Thoracic aorta (tissue), 2 donors: ENCODE measurements at places on chromosomes 7 and 10. TPM values are rescaled to one million over a fixed set of nuclear protein-coding genes. Genes with fewer than 3 reads are reported as not detected.

- no peak for DNase-seq
- no peaks in the 10 kb centered on the region for H3K36me3 ChIP-seq
- H3K4me1 ChIP-seq: peaks cover 11% of the 10 kb centered on the region
- no peaks in the 10 kb centered on the region for H3K27me3 ChIP-seq
- no peak overlapping the region for H3K4me3 ChIP-seq
These were observed 171.2 kb downstream of the SUGCT start for GRCh38 chr7:40306025-40306424.

THSD7A gene
- total RNA-seq: 6.1 TPM

DNA sequence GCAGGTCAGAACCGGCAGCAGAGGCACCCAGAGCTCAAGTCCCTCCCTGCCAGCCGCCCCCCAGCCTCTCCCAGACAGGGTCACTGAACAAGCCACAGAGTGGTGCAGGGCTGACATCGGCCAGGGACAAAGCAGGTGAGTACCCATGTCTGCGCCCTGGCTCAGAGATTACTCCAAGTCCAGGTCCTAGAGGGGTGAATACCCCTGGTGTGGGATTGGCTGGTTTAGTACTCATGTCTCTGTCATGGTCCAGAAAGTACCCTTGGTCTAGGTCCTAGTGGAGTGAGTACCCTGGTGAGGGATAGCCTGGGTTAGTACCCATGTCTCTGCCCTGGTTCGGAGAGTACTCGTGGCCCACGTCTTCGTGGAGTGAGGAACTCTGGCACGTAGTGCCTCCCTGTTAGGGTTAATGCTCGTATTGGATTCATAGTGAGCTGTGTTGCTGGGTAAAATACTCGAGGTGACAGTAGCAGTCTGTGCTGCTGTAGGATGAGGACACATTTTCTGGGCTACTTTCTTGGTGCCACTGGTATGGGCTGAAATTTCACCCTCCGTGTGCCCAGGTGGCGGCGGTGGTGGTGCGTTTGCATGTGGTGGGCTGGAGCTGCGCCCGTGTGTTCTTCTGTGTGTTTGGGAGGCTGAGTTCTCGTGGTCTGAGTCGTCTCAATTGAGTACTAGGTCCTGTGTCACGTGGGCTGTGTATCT lies 25.5 kb upstream of the KNDC1 start:
- no peaks in the 10 kb centered on the region for H3K36me3 ChIP-seq
- H3K27me3 ChIP-seq: no peaks in the 10 kb centered on the region
- H3K4me1 ChIP-seq: no peaks in the 10 kb centered on the region
- H3K4me3 ChIP-seq: no peak overlapping the region
- no peak for DNase-seq

- no peak overlapping the region for H3K4me3 ChIP-seq
- no peaks in the 10 kb centered on the region for H3K36me3 ChIP-seq
- H3K27me3 ChIP-seq: no peaks in the 10 kb centered on the region
- H3K27ac ChIP-seq: no peak overlapping the region
- no peak for DNase-seq
- no peaks in the 10 kb centered on the region for H3K4me1 ChIP-seq
These were observed 194.2 kb upstream of the SVIL start for GRCh38 chr10:29828956-29829355.

DNA sequence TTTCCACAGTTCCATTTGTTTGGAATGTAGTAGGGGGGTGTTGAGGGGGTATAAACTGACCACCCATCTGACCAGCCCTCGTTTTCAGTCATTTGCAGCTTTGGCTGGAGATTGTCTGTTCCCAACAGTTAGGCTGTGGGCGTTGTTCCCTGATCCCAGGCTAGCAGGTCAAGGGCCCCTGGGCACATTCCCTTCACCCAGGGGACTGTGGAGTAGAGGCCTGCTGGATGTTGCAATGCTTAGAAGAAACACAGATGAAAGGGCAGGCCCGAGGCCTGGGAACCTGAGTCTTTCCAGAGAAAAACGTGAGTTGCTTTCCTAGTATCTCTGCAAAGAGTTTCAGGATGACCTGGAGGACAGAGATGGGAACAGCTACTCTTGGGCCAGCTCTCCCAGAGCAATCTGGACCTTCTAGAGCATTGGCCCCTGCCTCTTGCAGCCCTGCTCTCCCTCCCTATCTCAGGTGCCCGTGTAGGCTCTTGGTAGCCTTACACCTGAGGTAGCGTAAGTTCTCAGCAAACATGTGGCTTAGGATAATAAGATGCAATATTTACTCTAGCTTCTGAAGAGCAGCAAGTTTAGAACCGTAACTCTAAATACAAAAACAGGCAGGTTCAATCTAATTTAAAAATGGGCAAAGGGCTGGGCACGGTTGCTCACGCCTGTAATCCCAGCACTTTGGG lies 99.4 kb upstream of the EFCAB10 start:
- H3K36me3 ChIP-seq: no peaks in the 10 kb centered on the region
- H3K4me1 ChIP-seq: peaks cover 4% of the 10 kb centered on the region
- H3K27ac ChIP-seq: no peak overlapping the region

FAM221A gene
- 2.6 TPM for total RNA-seq

DNA sequence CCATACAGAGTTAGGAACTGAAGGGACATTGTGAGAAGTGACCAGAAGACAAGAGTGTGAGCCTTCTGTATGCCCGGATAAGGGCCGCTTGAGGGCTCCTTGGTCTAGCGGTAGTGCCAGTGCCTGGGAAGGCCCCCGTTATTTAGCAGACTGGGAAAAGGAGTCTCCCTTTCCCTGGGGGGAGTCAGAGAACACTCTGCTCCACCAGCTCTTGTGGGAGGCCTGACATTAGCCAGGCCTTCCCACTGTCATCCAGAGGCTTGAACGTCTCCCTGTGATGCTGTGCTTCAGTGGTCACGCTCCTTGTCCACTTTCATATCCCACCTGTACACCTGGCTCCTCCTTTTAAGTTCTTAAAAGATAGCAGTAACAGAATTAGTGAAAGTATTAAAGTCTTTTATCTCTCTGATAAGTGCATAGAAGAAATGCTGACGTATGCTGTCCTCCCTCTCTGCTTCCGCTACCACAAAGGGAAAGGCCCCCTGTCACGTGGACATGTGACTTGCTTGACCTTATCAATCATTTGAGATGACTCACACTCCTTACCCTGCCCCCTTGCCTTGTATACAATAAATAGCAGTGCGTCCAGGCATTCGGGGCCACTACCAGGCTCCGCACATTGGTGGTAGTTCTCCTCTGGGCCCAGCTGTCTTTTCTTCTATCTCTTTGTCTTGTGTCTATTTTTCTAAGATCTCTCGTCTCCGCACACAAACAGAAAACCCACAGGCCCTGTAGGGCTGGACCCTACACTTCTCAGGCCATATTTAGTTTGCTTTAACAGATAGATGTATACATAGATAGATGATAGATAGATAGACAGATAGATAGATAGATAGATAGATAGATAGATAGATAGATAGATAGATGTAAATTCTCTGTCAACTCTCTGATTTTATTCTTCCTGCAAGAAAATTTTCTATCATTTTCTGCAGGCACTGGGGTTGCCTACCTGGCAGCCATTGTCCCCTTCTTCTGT lies 131.5 kb upstream of the JCAD start:
- H3K36me3 ChIP-seq: no peaks in the 10 kb centered on the region
- no peak for DNase-seq
- H3K27ac ChIP-seq: no peak overlapping the region
- peaks cover 4% of the 10 kb centered on the region for H3K4me1 ChIP-seq

TFEC gene
- total RNA-seq: 8.4 TPM

GRCh38 chr10:126839094-126839761 lies 66.0 kb upstream of the DOCK1 start:
- H3K27ac ChIP-seq: no peak overlapping the region
- no peaks in the 10 kb centered on the region for H3K36me3 ChIP-seq
- no peak overlapping the region for H3K4me3 ChIP-seq
- H3K27me3 ChIP-seq: no peaks in the 10 kb centered on the region

- DNase-seq: no peak
- no peak overlapping the region for H3K27ac ChIP-seq
- no peaks in the 10 kb centered on the region for H3K4me1 ChIP-seq
- no peaks in the 10 kb centered on the region for H3K36me3 ChIP-seq
These were observed 116.6 kb downstream of the TMEM178B start for GRCh38 chr7:141190495-141190894.

KCNMA1 gene
- total RNA-seq: 188 TPM

DNA sequence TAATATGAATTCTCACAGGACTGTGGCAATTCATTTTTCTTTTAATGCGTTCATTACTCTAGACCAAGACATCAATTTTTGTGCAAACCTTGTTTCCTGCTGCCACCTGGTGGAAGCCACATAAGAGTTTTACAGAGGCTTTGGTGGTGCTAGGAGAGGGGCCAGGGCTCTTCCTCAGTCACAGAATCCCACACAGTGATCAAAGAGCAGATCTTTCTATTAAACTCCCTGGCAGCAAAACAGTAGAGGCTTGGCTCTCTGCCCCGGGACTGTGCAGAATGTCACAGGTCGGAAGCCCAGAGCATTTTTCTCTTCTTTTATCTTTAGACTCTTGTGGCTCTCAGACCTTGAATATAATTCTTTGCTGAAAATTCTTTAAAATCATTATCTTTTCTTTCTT lies 506.4 kb upstream of the C7orf33 start:
- no peak for DNase-seq
- no peaks in the 10 kb centered on the region for H3K4me1 ChIP-seq
- no peaks in the 10 kb centered on the region for H3K27me3 ChIP-seq
- H3K36me3 ChIP-seq: no peaks in the 10 kb centered on the region
- H3K27ac ChIP-seq: no peak overlapping the region
- peak overlapping the region; percentile 2 for H3K4me3 ChIP-seq

GRCh38 chr7:15625466-15625865 lies 61.0 kb downstream of the MEOX2 start:
- no peak for DNase-seq
- no peak overlapping the region for H3K27ac ChIP-seq
- no peak overlapping the region for H3K4me3 ChIP-seq
- no peaks in the 10 kb centered on the region for H3K4me1 ChIP-seq
- H3K27me3 ChIP-seq: no peaks in the 10 kb centered on the region

- no peaks in the 10 kb centered on the region for H3K27me3 ChIP-seq
- DNase-seq: no peak
- H3K27ac ChIP-seq: no peak overlapping the region
These were observed 118.8 kb upstream of the SFMBT2 start for GRCh38 chr10:7529638-7530037.

SLIT1 gene
- 0.35 TPM for total RNA-seq
